ENCODE measurements at places on chromosomes 1 and 21.

- no peak for DNase-seq
Observed at GRCh38 chr1:205693421-205693991, 13.2 kb upstream of the SLC45A3 start.

DNA sequence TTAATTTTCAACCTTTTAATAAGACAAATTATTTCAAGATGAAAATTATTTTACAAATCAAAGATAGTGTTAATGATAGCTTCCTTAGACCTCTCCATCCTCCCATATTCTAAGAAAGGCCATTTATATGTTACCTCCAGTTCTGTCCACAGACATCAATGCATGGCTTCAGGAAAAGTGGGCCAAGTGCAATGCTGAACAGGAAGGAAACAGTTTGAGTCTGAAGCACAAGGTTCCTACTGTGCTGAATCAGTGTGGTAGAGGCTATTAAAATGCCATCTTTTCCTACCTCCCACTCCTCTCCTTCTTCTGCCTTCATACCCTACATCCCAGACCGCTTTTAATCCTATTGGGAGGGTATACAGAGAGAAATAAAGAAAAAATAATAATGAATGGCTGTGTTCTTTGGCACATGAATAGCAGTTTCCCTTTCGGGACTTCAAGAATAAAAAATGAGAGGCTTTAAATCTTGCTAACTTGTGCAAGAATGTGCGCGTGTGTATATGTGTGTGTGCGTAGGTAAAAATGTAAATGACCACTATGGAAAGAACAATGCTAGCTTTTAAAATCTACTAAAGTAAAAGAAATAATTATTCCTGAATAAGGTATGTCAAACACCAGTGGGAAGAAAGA, 62.6 kb upstream of the C1orf105 start:
- no peak for DNase-seq

DNA sequence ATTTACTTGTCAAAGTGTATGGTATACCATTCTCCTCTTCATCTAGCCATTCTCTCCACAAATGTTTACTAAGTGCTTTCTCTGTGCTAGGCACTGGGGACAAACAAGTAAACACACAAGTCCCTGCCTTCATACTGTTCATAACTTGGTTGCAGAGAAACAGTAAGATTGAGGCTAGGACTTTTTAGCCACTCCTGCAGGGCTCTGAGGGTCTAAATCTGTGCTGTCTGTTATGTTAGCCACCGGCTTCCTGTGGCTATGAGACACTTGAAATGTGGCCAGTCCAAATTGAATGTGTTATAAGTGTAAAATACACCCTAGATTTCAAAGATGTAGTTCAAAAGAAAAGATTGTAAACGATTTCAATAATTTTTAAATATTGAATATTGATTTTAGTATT, 50.2 kb downstream of the AZIN2 start:
- no peak for DNase-seq

GRCh38 chr1:198627436-198628066, 11.3 kb upstream of the PTPRC start:
- no peak for DNase-seq

DNA sequence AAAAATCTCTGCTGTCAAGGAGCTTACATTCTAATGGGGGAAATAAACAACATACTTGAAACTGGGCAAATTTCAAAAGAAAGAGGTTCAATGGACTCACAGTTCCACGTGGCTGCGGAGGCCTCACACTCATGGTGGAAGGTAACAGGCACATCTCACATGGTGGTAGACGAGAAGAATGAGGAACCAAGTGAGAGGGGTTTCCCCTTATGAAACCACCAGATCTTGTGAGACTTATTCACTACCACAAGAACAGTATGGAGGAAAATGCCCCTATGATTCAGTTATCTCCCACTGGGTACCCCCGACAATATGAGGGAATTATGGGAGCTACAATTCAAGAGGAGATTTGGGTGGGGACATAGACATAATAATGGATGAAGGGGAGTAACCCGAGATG, 226.4 kb downstream of the ZP4 start:
- DNase-seq, result no peak

- DNase-seq, result no peak
Observed at GRCh38 chr1:60129911-60130310, 56.3 kb upstream of the C1orf87 start.

DNA sequence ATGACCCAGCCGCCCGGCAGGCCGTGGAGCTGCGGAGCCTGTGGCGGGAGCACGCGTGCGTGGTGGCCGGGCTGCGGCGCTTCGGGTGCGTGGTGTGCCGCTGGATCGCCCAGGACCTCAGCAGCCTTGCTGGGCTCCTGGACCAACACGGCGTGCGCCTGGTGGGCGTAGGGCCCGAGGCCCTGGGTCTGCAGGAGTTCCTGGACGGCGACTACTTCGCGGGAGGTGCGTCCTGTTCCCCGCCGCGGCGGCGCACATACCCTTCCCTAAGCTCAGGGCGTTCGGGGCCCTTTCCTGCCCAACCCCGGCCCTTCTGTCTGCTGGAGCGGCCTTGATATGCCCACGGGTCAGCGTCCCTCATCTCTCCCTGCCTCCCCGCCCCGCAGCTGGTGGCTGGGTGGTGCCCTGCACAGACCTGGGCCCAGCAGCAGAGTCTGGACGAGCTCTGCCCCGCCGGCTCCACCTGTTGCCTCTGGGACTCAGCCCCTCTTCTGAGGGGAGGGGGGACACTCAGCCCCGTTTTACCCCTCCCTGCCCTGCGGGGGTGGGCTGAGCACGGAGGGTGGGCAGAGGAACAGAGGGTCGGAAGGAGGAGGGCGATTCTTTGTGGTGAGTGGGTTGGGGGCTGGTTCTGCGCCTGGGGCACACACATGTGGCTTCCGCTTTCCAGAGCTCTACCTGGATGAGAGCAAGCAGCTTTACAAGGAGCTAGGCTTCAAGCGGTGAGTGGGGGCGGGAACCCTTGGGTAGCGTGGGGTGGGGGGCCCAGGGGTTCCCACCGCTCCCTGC, 688 bp downstream of the PRXL2B start:
- no peak for DNase-seq

- DNase-seq, result no peak
Observed at GRCh38 chr1:91383456-91383855, 21.2 kb downstream of the HFM1 start.

DNA sequence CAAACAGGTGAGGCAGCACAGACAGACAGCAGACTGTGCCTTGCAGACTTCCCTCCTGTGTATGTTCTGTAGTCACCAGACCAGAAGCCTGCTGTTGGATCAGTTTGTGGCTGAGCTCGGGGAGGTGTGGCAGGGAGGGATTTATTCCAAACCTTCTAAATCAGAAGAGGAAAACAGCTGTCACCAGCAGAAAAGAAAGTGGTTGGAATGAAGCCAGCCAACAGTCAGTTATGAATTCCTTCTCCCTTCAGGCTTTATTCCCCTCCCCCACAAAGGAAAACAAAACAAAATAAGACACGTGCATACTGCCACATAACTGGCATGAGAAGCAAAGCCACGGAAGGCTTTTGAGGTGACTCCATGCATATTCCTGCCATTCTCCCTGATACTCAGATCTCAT, 19.0 kb upstream of the PIGV start:
- no peak for DNase-seq

DNA sequence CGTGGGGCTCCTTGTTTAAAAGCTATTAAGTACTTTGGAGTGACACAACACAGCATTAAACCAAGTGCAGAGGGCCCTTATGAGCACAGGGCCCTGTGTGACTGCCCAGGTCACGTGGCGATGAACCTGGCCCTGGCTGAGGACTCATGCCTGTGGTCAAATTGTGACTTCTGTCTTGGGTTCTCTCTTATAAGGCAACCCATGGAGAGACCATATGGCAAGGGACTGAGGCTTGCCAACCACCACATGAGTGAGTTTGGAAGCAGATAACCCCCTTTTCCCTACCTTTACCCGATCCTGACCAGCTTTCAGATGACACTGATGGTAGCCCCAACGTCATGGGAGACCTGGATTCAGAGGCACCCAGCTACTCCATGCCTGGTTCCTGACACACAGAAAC, 140.5 kb downstream of the ZBTB18 start:
- no peak for DNase-seq

- peak; percentile 16 for DNase-seq
Observed at GRCh38 chr21:33266789-33267135, 595 bp downstream of the IL10RB start.

DNA sequence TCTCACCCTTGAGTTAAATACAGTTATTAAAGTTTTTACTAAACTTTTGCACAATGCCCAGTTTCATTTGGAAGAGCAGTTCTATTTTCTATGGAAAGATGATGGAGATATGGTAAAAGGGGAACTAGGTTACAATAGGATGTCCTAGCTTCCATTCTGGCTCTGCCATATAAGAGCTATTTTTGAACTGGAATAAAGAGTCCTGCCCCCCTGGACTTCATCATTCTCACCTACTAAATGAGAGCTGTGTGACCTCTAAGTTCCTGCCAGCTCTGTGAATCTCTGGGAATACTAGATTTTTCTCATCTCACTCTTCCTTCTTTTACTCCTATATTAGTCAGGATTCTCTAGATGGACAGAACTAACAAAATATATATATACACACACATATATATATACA, 106.3 kb downstream of the PRRX1 start:
- no peak for DNase-seq

DNA sequence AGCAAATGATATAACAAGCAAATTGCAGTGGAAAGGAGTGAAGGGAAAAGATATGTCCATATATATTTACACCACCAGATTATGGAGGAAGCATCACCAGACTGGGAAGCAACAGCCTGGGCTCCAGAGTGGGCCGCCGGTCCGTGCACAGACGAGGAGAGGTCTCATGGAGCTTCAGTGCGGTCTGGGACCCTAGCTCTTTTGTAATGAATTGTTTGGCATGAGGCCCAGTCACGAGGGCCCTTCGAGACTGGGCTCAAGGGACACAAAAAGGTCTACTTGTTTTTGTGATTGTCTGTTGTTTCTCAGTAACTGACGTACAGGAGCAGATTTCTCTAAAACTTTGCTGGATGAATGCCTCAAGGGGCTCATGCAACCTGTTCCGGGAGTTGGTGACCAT, 12.9 kb upstream of the STUM start:
- no peak for DNase-seq

DNA sequence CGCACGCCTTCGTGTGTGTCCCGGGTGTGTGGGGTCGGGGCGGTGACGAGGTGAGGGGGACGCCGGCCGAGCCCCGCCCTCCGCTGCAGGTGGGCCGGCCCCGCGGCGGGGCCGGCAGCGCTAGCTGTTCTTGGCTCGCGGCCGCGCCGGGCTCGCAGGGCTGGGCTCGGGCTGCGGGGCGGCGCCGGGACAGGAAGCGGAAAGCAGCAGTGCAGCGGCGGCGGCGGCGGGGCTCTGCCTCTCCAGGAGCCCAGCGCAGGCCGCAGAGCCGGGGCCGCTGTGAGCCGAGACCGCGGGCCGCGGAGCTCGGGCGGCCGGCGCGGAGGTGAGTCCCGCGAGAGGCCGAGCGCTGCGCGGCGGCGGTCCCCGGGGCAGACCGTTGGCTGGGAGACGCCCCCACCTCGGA, at the start of gene VANGL1:
Gene VANGL1 (plus strand): TSS at position 209 of the 406 bp plus-strand sequence. CDS start 9,444 bp downstream, outside the sequence.
- DNase-seq, result no peak

DNA sequence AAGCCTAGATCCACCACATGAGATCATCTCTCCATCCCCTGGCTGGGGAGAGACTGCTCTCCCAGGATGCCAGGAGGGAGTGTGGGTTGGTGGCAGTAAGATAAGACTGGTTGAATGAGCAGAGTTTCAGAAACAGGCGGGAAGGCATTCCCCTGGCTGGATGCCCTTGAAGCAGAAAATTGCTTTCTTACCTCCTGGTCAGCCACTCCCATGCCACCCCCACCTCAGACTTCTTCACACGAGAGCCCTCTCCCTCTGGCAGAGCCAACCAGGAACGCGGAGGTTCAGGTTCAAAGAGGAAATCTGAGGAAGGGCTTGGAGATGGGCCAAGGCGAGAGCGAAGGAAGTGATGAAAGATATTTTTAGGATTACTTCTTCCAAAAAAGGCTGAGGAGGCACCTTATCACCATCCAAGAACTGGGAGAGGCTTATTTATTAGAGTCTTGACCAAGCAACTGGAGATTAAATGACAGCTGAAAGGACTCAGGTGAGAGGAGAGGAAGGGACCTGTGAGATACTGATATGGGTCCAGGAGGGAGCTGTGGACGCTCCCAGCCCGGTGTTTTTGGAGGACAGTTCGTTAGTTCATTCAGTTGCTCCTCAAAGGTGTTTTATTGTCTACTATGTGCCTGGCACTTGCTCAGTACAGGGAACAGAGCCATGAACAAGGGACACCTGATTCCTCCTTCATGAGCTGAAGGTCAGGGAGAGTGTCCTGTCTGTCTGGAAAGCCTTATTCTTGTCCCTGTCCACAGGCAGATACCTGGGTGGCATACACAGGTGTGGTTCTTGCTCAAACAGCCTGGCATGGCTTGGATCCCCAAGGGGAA, 18.9 kb upstream of the SLC26A9 start:
- DNase-seq, result no peak

GRCh38 chr21:38350684-38351083, 93.9 kb downstream of the KCNJ15 start:
- no peak for DNase-seq

Measured in stimulated activated CD8-positive, alpha-beta memory T cell treated with anti-CD3 and anti-CD28 coated beads, Interleukin-7, amount 100 ng/mL, for 4 hours (primary cell).